ENCODE measurements at places on chromosomes 13 and 19. TPM values are rescaled to one million over a fixed set of nuclear protein-coding genes. Genes with fewer than 3 reads are reported as not detected.
A peak's percentile ranks its signal among the peaks of the same experiment; 100 is the strongest.

The CCDC70 gene
- total RNA-seq: not detected

The LILRA2 gene
- total RNA-seq: 8.3 TPM

- DNase-seq: no peak
Observed at GRCh38 chr13:27138457-27139093, 33.0 kb downstream of the USP12 start.

- no peak for DNase-seq
Observed at GRCh38 chr13:72656357-72656756, 71.1 kb downstream of the MZT1 start.

GRCh38 chr19:58571575-58571947 is 1.6 kb downstream of the MZF1 start:
- DNase-seq: no peak

- DNase-seq: peak; percentile 82
Observed at GRCh38 chr13:95603887-95604555, 40.5 kb downstream of the DZIP1 start.

The KLK10 gene
- total RNA-seq: not detected

GRCh38 chr19:19613506-19613905 is 5.0 kb downstream of the PBX4 start:
- no peak for DNase-seq

The ACER1 gene
- 0.48 TPM for total RNA-seq

- no peak for DNase-seq
Observed at GRCh38 chr13:105290596-105290995, 1244.9 kb downstream of the EFNB2 start.

The IRGC gene
- total RNA-seq: not detected

DNA sequence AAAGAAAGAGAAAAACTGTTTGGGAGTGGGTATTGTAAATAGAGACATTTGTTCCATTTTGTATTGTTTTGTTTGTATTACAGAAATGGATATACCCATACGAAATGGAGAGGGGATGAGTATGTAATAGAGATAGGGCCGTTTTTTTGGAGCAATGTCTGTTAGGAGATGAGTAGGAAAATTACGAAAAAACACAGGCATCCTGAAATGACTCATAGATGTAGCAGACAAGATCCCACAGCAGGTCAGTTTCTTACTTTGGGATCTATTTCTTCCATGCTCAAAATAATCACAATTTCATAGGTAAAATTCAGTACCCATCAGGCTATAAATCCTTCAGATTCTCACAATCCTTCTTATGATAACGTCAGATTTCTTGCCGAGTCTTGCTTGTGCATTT is 779.4 kb upstream of the SLITRK1 start:
- no peak for DNase-seq

DNA sequence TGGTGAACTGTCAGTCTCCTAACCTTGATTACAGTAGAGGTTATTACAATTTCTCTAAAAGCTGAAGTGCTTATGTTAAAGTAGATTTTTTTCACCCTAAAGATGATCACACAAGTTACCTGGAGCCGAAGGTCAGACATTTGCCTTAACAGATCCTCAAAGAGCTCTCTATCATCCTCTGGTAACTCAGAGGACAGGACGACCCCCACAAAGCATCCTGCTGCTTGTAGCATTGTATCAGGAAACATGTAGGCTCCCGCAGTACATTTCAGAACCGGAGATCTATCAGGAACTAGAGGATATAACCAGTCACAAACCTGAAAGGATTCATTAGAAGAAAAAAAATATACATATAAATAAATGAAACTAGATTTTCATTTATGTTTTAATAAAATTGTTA is 14.9 kb downstream of the SPART start:
- no peak for DNase-seq

- peak; percentile 83 for DNase-seq
Observed at GRCh38 chr19:10580979-10581631, 6.0 kb downstream of the AP1M2 start.

- DNase-seq: no peak
Observed at GRCh38 chr13:42477596-42478190, 96.3 kb upstream of the TNFSF11 start.

DNA sequence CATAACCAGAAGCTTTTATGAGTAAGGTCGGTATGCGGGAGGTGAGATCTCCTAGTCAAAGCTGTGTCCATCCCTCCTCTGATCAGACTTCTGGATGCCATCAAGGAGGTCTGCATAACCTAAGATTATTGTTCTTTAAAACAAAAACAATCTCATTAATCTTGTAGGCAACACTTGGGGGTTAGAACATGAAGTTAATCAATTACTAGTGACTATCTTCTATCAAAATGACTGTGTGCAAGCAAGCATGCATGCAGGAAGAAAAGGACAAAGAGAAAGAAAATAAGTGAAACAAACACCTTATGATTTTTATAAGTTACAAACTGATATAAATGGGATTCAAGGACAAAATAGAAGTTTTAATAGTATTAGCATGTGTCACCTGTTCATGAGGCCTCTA is 2435.9 kb upstream of the PCDH20 start:
- DNase-seq: no peak

DNA sequence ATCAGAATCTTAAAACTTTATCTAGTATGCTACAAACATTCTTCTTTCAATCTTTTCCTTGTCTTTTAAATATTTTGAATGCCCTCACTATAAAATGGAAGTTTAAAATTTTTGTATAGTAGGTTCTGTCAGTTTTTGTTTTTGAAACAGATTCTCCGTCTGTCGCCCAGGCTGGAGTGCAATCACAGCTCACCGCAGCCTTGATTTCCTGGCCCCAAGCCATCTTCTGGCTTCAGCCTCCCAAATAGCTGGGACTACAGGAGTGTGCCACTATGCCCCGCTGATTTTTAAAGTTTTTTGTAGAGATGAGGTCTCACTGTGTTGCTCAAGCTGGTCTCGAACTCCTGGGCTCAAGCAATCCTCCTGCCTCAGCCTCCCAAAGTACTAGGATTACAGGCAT is 20.7 kb downstream of the PHF11 start:
- no peak for DNase-seq

DNA sequence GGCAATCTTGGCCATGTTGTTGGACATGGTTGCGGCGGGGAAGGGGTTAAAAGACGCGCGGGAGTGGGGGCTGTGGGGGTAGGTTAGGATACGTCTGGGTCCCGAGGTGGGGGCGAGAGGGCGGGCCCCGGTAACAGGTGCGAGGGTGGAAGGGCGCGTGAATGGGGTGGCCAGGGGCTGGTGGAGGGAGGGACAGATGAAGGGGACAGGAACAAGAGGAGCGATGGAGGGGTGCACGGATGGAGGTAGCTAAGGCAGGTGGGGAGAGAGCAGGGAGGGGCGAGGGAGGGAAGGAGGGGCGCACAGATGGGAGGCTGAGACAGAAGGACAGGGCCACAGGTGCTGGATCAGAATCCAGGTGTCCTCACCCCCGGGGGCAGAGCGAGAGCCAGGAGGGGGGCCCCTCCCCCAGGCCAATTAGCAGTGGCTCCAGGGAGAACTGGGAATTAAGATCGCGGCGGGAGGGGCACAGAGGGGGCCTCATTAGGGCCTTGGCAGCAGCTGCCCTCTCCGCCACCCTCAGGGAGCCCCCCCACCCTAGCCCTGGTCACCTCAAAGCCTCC is 1.3 kb downstream of the GNG8 start:
- no peak for DNase-seq

GRCh38 chr13:22425087-22425486 is 754.2 kb downstream of the FGF9 start:
- no peak for DNase-seq

The MAP3K10 gene
- 4.9 TPM for total RNA-seq

The NDUFB7 gene
- total RNA-seq: 119 TPM

The KIR2DL4 gene
- total RNA-seq: not detected

DNA sequence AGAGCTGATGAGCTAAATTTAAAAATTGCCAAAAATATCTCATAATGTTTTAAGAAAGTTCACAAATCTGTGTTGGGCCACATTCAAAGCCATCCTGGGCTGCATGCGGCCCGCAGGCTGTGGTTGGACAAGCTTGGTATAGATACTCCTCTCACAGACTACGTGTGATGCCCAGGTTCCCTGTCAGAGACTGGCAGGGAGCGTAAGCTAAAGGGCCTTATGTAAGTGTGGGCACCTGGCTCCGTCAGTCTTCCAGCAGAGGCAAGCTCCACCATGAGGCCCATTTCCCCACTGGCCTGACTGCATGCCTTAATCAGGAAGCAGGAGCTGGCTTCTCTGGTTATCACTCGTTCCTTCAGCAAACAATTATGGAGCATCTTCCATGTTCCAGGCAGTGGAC is 200.2 kb downstream of the FOXO1 start:
- DNase-seq: no peak

GRCh38 chr19:8526345-8527091 is 12.6 kb upstream of the ZNF414 start:
- DNase-seq: peak; percentile 90

- DNase-seq: no peak
Observed at GRCh38 chr13:44197791-44198770, 175.5 kb upstream of the SERP2 start.

DNA sequence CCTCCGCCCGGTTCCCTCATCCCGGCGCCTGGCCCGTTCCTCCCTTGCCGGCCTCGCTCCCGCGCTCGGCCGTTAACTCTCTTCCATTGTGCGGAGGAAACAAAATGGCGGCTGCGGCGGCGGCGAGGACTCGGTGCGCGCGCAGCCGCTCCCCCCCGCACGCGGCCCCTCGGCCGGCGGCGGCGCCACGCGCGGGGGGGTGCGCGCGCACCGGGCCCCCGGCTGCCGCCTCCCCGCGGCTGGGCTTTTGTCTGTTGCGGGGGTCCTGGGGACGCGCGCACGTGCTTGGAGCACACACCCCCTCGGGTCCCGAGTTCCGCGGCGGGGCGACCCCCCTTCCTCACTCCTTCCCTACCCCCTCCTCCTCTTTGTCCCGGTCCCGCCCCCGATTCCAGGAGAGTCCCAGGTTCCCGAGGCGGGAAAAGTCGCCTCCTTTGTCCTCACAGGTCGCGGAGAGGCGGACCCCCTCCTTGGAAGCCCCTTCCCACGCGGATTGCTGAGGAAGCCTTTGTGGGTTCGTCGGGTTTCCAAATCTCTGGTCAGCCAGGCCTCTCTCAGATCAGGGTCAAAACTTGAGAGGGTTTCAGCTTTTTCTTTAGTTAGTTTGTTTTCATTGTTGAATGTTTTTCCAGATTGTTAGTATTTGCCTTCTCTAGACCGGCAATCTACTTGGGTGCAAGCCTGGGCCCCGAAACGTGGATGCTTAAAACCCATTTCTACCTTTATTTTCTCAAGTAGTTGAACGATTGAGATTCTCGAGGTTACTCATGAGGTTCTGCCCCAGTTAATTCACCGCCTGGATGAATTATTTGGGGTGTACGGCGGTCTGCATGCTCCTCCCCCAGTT is 687 bp downstream of the ILF3 start:
- DNase-seq: peak; percentile 58

GRCh38 chr13:113621046-113621445 is 36.5 kb downstream of the TFDP1 start:
- peak; percentile 31 for DNase-seq

DNA sequence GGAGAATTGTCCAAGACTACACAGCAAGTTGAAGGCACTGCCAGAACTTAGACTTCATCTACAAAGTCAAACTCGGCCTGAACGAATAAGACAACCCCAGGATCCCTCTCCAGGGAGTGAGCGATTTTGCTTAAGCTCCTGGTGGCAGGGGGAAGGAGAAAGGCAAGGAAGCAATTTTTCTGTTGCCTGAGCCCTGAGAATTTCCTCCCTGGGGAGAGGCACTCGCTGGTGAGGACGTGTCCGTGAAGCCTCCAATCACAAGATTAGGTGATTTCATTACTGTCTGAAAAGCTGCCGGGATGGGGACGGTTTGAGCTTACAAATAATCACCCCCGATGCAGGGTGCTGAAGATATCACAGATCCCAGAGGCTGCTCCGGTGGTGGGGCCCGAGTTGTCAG is 45.6 kb downstream of the TINCR start:
- DNase-seq: no peak

- DNase-seq: no peak
Observed at GRCh38 chr19:5595129-5595528, 27.4 kb upstream of the TINCR start.

GRCh38 chr13:41458187-41458760 is 924 bp downstream of the RGCC start:
- peak; percentile 66 for DNase-seq

The SYNGR4 gene
- not detected for total RNA-seq

The OR7C1 gene
- total RNA-seq: 0.02 TPM

GRCh38 chr13:79799059-79799867 is 318.3 kb downstream of the NDFIP2 start:
- DNase-seq: no peak

The MYPOP gene
- total RNA-seq: 4.2 TPM

DNA sequence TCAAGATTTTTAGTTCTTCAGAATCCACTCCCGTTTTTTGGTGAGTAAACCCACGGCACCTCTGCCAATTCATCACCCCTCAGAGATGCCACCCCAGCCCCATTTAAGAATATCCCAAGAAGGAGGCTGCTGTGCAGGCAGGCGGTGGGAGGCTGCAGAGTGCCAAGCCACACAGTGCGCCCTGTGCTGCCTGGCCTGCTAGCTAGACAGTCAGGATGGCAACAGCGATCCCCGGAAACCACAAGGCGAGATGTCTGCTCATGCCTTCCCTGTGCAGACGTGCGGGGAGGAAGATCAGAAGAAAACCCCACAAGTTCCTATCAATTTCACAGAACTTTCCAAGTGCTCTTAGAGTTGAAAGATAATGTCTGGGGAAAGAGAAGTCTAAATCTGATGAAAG is 64.8 kb upstream of the GPR183 start:
- DNase-seq: no peak

The PLPP2 gene
- total RNA-seq: 2.3 TPM

The ZNF563 gene
- 3.5 TPM for total RNA-seq

The FAM216B gene
- total RNA-seq: not detected

DNA sequence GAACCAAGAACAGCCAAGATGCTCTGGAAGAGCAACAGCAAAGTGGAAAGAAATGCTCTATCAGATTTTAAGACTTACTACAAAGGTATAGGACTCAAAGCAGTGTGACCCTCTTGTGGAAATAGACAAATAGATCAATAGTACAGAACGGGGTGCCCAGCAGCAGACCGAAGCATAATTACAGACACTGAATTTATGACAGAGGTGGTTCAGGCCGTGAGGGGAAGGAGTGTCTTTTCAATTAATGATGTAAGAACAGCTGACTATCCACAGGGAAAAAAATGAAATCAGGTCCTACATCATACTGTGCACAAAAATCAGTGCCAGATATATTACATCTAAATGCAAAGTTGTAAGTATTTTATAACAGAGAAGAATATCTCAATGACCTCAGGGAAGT is 95.6 kb downstream of the KATNAL1 start:
- DNase-seq: no peak

GRCh38 chr19:46107371-46107770 is 17.1 kb downstream of the IGFL3 start:
- DNase-seq: no peak

DNA sequence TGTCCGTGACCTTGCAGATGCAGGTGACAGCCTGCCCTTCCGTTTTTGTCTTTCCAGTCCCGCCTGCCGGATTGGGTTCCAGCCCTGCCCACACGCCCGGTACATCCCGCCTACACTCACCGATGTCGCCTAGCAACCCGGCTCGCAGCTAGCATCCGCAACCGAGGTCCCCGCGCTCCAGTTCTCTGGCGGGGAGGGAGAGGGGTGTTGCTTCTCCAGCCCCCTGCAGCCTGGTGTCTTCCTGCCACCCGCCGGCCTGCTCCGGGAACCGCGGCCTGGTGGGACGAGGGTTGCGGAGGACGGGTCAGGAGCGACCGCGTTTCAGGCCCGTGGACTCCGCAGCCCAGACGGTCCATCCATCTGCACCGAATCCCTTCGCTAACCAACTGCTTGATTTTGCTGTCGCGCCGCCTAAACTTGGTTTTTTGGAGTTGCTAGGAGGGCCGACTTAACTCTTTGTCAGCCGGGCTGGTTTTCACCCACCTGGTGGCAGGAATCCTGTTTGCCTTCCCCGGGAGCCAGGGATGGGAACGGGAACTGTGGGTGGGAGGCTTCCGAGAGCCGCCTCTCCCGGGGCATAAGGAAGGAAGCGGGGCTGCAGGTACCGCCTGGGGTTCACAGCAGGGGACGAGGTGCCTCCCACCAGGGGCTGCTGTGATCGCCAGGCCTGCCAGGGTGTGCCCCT is 15.4 kb upstream of the MATK start:
- DNase-seq: peak; percentile 55
